NCI-H524 (cell line): ENCODE measurements at places on chromosomes 1 and 21.

GRCh38 chr1:68140536-68140935 lies 90.1 kb upstream of the DIRAS3 start:
- DNase-seq, result no peak

DNA sequence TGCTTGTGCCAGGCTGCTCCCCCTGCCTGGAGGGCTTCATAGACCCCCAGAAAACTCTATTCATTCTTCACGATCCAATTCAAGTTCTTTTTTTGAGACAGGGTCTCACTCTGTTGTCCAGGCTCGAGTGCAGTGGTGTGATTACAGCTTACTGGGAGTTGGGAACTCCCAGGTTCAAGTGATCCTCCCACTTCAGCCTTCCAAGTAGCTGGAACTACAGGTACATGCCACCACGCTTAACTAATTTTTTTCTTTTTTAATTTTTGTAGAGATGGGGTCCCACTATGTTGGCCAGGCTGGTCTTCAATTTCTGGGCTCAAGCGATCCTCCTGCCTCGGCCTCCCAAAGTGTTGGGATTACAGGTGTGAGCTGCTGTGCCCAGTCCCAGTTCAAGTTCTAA lies 4.3 kb downstream of the STK40 start:
- no peak for DNase-seq

- DNase-seq, result no peak
Observed at GRCh38 chr1:165857046-165857801, 29.8 kb downstream of the UCK2 start.

- DNase-seq, result no peak
Observed at GRCh38 chr1:88401313-88401712, 282.8 kb upstream of the PKN2 start.

GRCh38 chr1:13828454-13829151 lies 128.6 kb downstream of the PRDM2 start:
- no peak for DNase-seq

DNA sequence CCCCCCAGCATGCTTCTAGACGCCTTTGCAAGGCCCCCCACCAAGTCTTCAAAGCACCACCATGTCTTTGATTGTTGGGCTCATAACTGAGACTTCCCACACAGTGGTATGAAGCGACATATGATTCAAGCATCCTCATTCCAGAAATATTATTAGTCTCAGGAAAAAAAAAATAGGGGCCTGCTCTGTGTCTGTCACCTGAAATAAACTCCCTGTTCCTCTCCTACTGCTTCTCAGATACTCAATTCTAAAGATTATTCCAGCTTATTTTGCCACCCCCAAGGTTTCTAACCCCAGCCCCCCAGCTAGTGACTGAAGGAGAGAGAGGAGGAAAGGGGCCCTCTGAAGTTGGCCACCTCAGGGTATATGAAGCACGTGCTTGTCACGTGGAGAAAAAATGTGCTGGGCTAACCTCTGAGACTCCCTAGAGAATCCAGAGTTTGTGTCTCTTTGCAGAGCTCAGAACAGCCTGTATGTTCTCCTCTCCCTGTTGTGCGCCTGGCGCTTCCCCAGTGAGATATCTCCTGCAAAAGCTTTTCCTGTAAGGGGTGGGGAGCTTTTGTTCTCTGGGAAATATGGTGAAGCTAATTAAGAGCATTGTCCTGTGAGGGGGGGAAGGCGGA lies 35.9 kb upstream of the RASAL2 start:
- DNase-seq, result no peak

DNA sequence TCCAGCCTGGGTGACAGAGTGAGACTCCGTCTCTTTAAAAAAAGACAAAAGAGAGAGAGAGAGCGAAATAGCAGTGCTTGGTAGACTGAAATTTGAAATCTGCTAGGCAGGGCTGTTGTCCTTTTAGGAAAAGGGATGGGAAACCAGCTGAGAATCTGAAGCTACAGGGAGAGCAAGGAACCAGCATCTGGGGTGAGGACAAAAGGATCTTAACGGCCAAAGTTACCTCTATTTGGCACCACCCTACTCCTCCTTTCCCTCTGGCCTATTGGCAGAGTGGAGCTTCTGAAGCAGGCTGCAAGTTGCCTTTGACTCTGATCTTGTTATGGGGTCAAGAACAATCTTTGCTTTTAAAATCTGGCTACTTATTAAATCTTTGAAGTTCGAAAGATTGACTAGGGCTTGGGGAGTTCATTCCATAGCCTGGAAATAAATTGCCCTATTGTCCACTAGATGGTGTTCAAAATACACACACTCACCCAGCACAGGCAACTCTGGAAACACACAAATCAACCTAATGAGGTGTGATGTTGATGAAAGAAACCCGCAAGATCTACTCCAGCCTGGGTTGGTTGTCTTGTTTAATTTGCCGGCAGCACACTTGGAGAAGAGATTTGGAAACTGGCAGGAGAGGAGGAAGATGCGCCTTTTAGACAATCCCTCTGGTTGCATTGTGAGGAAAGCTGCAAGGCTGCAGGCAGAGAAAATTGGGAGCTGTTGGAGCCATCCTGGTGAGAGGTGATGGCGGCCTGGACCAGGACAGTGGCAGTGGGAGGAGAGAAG lies 16.5 kb upstream of the PARP1 start:
- DNase-seq, result peak; percentile 74

DNA sequence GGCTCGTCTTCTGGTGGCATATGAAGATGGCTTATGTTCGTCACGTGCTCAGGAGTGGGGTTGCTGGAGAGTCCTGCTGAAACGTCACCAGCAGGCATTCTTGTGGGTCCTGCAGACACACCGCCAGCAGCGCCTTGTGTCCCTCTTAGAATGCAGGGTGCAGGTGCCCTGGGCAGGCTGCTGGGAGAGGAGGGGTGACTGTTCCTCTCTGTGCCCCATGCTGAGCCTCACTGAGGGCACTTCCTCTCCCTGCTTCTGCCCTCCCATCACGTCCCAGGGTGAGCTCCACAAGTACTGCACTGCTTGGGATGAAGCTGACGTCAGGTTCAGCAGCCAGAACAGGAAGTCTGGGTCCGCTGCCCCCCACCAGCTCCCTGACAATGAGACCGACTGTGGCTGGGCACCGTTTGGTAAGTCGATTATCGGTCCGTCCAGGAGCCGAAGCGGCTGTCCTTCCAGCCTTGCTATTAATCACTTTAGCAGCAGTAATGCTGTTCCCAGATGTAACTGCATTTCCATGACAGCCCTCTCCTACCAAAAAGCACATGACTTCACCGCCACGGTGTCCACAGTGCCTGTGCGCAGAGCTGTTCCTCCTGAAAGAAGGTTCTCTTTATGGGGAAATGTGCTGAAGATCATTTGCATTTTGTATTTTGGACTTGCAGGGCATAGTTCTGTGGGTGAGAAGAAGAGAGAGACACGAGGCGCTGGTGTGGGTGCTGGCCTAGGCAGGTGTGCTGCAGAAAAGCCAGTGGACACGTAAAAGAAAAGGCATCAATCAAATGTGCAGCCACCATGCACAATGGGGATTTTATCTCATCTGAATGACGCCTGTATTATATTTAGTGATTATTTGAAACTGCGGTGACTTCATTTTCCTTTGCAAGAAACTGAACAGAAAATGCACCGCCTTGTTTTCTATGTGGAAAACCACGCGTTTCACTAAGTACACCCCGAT lies 21.0 kb downstream of the SLC37A1 start:
- DNase-seq, result peak; percentile 31

GRCh38 chr1:214739621-214740238 lies 136.7 kb downstream of the CENPF start:
- DNase-seq, result no peak

- DNase-seq, result no peak
Observed at GRCh38 chr1:54410359-54410758, 4.2 kb upstream of the SSBP3 start.

- DNase-seq, result peak; percentile 49
Observed at GRCh38 chr1:70034403-70034802, 171.0 kb downstream of the LRRC40 start.

DNA sequence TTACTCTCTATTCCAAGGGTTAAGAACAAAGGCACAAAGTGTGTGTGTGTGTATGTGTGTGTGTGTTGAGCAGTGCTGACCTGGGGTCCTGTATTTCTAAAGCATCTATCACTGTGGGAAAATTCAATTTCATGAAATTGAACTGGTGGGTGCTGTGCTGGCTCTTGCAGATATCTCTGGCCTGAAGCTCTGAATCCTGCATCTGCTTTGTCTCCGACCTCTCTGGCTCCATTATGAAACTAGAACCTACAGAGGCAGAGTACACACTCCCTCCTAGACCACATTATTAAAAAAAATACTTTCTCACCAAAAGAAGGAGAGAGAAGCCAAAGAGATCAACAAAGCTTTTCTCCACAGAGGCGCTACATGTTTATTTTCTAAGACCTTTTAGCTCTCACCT lies 88.4 kb upstream of the PDE4B start:
- no peak for DNase-seq

DNA sequence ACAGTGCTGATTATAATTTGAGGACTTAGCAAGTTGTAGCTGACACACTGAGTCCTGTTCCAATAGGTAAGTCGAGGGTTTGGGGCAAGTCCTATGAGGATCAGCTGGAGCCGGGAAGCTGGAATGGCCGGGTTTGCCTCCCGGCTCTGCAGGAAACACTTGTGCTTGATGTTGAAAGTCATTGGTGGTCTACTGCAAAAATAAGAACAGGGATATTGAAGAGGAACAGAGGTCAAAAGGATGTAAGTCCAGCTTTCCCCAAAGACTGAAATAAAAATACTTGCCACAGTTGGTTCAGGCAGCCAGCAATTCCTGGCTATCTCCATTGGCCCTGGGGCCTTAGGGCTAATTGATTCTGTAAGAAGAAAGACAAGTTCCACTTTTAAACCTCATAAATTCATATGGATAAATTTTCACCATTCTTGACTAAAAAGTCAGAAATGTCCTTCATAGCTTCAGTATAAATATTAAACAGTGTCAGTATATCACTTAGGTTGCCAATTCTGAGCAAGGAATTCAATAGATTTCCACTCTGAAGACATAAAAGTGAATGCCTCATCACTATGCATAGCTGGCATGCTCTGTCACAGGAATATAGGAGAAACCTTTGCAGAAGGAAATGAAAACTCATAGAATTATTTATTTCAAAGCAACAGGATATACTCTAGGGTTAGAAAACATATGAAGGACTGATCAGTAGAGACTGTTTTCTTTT lies 165.2 kb downstream of the AK5 start:
- no peak for DNase-seq

DNA sequence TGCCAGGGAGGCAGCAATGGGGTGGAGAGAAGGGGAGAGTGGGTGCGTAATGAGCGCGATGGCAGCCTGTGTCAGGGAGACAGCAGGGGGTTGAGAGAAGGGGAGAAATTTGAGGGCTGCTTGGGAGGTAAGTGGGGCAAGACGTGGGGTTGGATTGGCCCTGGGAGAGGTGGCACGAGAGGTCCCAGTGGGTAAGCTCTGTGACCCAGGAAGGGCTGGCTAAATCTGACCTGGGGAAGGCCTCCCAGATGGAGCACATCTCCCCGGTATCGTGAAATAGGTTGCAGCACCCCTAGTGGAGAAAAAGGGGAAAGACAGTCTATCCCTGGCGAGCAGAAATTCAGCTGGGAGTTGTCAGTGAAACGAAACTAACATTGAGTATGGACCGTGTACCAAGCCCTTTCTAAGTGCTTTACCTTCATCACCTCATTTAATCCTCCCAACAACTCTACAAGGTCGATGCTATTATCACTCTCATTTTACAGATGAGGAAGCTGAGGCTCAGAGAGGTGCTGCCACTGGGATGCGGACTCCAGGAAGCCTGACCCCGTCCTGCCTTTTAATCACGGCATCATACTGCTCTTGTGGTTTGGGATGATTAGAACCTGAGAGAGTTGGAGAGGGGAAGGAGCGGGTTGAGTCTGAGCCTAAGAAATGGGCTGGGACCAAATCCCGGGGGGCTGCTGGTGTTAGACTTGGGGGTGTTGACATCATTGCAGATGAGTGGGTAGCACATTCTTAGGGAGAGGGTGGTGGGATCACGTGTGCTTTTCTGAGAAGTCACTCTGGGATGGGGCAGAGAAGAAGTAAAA lies 56.6 kb upstream of the RPL11 start:
- no peak for DNase-seq

- DNase-seq, result no peak
Observed at GRCh38 chr21:35342440-35342839, 293.3 kb upstream of the RUNX1 start.

GRCh38 chr1:47656719-47657685 lies 219.2 kb downstream of the FOXD2 start:
- no peak for DNase-seq
